Stimulated activated CD8-positive, alpha-beta memory T cell treated with anti-CD3 and anti-CD28 coated beads, Interleukin-4, amount 100 ng/mL, for 1 hour (primary cell): ENCODE measurements at places on chromosomes 4 and X.

DNA sequence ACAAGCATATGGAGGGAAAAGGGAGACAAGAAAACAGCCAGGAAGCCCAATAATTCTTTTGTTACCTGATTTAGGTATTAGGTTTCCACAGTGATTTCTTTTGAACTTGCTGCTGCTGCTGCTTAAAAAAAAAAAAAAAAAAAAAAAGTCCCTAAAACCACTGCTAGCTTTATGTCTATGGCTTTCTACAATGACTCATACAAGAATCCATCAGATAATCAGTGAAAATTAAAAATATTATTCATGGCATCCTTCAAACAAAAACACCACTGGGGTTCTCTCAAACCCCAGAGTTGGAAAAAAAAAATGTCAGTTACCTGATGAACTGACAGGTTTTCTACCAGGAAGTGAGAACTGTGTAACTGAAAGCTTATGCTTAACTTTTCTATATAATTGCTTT, 14.3 kb downstream of the EPHA5 start:
- DNase-seq, result no peak

DNA sequence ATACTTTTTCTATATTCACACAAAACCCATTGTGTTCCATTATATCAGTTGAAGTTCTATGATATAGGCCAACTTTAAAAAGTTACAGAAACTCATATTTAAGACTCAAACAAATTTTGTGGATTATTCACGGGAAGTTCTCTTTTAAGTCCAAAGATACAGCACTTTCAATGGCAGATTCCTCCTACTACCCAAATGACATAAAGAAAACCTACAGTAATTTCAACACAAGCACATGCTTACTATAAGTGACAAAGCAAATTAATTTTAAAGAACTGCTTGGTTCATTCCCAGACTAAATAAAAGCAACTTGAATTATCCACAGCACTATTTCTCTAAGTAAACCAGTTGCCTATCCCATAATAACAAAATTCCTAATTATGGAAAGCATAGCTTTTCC, 4.1 kb downstream of the PPA2 start:
- no peak for DNase-seq

- DNase-seq, result no peak
These were observed 1308.6 kb downstream of the ARAP2 start for GRCh38 chr4:34935739-34936138.

- no peak for DNase-seq
These were observed 10.2 kb downstream of the PDGFC start for GRCh38 chr4:156961196-156962057.

DNA sequence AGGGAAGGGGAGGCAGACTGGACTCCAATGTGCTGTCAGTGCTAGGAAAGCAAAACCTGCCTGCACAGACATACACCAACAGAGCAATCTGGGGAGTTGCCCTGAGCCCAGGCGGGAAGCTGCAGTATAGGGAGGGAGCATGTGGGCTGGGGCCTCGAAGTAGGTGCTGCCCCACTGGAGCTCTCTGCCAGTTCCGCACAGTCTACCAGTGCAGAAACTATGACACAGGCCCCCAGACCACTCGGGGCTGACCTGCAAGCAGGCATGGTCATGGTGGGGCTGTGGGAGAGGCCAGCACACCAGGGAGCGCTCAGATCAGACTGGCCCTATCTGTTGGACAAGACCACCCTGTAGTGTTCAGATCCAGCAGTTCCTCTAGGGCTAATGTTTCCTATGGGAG, 344.1 kb upstream of the TRAM1L1 start:
- no peak for DNase-seq

DNA sequence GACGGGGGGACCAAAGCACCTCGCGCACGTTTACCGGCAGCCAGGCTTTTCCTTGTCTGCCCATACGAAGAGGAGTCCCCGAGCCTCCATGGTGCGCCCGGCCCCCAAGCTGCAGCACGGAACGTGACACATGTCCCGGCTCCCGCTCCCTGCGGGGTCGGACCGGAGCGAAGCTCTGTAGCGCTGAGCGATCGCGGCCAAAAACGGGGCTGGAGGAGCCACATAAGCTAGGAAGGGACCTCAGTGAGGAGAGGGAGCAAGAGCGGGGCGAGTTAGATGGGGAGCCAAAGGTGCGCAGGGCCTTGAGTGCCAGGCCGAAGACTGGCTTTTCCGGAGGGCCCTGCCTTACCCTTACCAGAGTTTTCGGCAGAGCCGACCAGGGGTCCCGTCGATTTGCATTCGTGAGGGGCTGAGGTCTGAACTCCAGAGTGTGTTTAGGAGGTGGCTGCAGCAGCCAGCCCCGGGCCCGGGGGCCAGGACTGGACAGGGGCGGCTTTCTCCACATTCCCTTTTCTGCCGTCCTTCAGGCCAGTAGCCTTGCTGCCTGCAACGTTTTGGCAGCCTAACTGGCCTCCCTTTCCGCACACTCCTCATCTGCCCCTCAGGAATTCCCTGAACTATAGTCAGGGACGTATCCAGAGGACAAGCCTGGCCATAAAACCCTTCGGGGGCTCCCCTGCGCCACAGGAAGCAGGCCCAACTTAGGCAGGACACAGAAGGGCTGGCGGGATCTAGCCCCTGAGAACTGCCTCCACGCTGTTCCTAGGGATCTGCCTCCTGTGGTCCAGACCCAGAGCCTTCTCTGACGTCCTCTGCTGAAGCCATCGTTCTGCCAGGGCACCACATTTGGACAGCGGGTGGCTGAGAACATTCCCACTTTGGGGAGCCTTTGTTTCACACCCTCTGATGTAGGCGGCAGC, 689 bp downstream of the SSR4 start:
- DNase-seq, result no peak

GRCh38 chrX:150508451-150509367, 59.7 kb upstream of the MTM1 start:
- DNase-seq, result no peak

GRCh38 chrX:107978707-107979307, 3.4 kb downstream of the TEX13B start:
- DNase-seq, result no peak

DNA sequence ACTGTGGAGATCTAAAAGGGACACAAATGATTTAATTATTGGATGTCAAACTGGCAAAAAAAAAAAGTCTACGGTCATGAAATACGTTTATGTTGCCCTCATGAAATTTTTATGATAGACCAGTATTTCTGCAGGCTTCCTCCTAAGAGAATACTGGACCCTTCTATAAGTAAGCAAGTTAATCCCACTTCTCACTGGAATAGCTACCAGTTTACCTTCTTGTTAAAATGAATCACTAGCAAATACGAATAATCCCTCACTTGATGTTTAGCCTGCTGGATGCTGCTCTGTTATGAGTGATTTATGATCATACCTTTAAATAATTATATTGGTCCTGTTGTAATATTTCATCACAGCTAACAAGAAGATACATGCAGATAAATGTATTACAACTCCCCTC, 39.6 kb upstream of the GRID2 start:
- DNase-seq, result no peak

- no peak for DNase-seq
These were observed 245.8 kb upstream of the SMIM31 start for GRCh38 chr4:164508097-164508496.

DNA sequence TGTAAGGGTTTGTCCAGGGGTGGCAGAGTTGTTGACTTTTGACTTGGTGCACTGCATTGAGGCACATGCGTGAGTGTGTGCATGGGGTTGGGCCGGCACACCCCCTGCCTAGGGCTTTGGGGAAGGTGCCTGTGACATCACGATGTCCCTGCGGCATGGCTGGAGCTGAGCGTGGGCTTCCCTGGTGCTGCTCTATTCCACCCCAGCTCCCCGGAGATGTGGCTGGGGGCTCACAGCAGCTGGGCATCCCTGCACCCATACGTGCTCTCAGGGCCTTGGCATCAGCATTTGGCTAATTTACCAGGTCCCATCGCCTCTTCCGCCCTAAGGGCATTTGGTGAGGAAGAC, 5.7 kb downstream of the PSAPL1 start:
- no peak for DNase-seq
